ENCODE measurements at places on chromosomes 3 and 15.

DNA sequence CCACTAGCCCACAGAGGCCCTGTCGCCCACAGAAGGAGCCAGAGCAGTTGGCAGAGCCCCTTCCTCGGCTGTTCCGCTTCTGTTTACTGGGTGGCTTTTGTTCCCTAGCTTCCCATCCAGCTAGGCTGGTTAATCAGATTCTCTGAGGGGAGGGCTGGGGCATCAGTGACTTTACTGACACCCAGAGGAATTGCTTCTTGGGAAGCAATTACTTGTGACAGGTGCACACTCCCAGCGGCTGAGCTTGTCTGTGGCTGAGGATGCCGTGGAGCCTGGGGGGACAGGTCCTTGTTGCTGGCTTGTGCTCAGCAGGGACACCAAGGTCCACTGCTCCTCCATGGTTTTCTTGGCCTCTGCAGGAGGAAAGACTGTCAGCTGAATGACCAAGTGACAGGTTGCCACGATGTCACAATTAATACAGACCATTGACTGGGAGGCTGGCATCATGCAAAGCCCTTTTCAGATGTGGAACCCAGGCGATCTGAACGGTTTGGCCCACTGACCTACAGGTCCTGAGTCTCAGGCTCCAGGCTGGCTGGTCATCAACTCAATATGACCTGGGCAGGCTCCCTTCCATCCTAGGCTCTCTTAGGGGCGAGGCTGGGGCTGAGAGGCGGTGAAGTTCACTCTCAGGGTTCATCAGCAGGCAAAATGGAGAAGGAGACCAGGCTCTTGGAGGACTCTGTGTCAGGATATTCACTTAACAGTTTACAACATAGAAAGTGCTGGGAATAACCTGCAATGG, 31.8 kb upstream of the SFMBT1 start:
- no peak for DNase-seq

GRCh38 chr3:11774296-11774877, 72.3 kb downstream of the TAMM41 start:
- DNase-seq: peak; percentile 16

DNA sequence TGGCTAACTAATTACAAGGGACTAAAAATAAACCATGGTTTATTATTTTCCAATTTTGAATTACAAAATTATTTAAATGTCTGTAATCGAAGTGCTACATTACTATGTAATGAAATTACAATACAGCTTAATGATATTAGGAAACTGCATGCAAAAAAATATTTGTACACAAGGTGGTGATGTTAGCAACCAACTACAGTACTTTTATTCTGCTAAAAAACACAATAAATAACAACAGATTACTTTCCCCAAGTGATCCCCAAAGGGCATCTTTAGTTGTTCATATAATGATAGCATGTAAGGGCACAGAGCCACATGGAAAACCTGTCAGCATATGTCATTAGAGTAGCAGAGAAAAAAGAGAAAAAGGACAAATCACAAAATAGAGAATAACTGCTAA, 147.5 kb upstream of the SOX2 start:
- no peak for DNase-seq

- no peak for DNase-seq
Observed at GRCh38 chr3:179788996-179789395, 136.2 kb downstream of the USP13 start.

DNA sequence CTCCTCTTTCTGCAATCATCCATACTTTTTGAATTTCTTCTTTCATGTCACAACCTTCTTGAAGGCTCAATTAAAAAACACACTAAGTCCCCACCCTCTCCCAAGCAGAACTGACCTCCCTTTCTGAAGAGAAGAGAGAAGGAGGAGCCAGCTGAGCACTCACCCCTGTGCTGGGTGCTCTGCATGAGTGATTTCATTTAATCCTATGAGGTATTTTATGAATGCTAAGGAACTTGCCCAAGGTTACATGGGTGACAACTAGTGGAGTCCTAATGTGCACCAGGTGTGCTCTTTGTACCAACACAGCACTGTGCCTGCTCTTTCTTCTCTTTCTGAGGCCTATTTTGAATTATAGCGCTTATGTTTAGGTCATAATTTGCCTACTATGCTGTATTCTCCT, 135.6 kb downstream of the DUT start:
- no peak for DNase-seq

DNA sequence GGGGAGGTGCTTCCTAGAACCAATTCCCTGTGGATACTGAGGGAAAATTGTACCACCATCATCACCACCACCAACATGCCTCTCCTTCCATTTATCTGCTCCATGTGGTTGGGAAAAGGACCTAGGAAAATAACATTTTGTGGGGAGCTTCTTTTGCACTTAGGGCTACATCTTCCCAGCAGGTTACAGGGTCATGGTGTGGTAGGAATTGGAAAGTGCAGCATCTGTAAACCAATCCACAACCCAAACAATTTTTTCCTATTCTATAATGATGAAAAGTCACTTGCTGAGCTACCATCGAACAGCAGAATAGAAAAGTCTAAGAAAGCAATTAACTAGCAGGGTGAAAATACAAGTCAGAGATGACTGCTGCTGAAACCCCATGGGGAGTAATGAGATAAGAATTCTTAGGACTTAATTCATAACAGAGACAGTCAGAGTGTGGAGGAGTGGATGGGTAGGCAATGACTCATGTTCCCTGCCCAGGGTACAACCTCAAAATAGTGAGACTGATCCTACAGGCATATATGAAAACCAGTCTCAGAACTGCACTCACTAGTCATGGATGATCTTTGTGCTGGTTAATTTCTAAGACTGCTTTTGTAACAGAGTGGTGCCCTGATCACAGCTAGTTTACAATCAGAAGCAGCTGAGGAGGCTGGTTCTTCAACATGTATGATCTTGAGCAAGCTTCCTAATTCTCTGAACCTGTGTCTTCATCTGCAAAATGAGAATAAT, 38.1 kb upstream of the LEKR1 start:
- DNase-seq: peak; percentile 52

DNA sequence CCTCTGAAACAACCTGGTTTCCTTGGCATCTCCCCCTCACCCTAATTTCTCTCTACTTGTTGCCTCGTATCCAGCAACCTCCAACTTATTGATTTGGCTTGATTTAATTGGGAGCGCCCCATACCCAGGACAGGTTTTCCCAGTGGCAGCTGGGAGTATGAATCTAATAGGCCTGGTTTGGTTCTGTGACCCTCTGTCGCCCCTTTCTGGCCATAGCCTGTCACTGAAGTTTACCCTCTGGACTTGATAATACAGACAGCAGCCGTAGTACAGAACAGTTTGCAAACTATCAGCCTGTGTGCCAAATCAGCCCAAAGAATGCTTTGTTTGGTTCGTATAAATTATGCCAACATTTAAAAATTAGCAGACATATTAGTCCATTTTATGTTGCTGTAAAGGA, 525.1 kb upstream of the GOLIM4 start:
- peak; percentile 33 for DNase-seq

- no peak for DNase-seq
Observed at GRCh38 chr3:13493867-13494441, 13.8 kb downstream of the HDAC11 start.

GRCh38 chr3:5767304-5767703, 579.8 kb downstream of the EDEM1 start:
- no peak for DNase-seq

DNA sequence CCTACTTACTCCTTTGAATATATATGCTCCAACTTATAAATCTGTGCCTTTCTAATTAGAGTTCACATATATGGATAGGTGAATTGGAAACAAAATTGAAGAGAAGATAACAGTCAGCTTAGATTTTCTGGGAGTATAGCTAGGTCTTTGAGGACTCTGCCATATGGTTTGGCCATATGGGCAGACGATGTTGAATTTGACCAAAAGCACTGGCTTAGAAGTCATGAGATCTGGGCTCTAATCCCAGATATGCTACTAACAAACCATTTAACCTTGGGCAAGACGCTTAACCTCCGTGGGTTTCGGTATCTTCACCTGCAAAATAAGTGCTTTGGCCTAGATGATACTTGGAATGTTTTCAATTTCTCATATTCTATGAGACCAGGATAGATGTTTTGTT, 154.1 kb downstream of the LSAMP start:
- no peak for DNase-seq

Measured in suppressor macrophage treated with lipopolysaccharide for 1 hour (primary cell).